Activated CD8-positive, alpha-beta memory T cell treated with anti-CD3 and anti-CD28 coated beads, Interleukin-2, amount 50 U/mL, for 48 hours (primary cell): ENCODE measurements at places on chromosomes 7 and 10.

- peak; percentile 87 for DNase-seq
Measured at GRCh38 chr10:80535671-80536360, 1.9 kb upstream of the SH2D4B start.

DNA sequence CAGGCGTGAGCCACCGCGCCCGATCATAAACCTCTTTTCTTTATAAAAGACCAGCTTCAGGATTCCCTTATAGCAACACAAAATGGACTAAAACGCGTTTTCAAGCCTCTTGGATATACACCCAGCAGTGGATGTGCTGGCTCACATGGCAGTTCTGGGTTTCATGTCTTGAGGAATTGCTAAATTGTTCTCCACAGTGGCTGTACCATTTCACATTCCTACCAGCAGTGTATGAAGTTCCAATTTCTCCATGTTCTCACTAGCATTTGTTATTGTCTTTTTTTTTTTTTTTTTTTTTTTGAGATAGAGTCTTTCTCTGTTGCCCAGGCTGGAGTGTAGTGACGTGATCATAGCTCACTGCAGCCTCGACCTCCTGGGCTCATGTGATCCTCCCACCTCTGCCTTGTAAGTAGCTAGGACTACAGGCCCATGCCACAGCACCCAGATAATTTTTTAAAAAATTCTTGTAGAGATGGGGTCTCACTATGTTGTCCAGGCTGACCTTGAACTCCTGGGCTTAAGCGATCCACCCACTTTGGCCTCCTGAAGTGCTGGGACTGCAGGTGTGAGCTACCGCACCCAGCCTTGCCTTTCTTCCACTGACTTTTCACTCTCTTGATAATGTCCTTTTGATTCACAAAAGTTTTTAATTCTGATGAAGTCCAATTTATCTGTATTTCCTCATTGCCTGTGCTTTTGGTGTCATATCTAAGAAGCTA is 17.4 kb downstream of the TECPR1 start:
- no peak for DNase-seq

DNA sequence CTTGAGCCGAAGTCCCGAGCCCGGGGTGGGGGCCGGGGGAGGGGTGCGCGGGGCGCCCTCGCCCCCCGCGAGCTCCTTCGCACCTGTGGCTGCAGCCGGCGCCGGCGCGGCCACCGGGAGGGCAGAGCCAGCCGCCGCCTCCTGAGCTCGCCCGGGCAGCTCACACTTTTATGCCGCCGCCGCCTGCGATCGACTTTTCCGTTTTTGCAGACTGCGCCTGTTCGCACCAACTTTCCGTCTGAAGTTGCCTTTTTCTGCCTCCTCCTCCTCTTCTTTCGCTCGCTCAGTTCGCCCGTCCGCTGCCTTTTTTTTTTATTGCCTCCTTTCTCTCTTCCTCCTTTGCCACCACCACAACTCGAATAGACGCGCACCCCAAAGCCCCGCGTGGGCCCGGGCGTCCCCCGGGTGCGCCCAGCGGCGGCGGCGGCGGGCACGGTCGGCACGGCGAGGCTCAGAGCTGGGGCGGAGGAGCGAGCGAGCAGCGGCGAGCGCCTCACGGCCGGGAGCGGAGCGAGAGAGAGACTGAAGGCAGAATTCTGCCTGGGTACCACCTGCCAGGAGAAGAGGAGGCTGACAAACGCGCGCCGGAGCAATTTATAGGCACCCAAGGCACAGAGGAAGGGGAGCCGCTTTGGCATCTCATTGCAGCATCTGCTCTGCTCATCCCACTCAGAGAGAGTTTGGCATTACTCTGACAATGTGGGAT is at the start of gene C1QL3:
Gene C1QL3, minus strand, starts transcription at position 569 of the 706 bp plus-strand sequence. CDS start 814 bp downstream, outside the sequence.
- DNase-seq: peak; percentile 64

GRCh38 chr10:86060386-86061277 is 306.0 kb downstream of the GRID1 start:
- DNase-seq: no peak

DNA sequence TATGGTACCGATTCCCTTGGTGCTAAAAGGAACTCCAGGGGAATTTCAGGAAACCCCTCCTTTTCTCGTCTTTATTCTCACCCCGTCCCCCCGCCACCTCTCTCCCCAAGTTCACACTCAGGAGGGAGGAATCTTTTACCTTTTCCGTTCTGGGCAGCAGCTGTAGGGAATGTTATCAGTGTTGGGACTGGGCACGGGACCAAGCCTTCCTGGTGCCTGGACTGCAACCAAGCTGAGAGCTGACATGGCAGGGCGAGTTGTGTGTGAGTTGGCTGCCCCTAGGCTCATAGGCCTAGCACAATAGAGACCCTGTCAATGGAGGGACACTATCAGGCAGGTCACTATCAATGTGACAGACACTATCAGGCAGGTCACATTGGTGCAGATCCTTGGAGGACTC is 121.4 kb downstream of the TCF7L2 start:
- DNase-seq: no peak

DNA sequence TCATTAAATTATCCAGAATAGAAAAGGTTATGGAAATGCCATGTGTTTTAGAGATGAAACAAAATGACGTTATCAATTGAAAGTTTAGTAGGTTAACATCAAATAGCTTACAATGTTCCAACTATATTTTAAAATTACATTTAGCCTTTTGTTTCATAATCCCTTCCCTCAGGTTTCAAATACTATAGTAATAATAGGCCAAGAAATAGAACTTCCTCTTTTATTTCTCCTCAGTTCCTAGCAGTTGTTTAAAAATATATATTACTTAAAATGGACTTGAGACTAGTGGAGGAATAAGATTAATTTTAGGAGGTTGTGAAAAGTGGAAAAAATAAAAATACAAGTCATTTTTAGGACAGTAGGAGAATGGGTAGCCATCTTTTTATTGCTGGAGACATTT is 16.4 kb upstream of the PDSS1 start:
- DNase-seq: no peak

- DNase-seq: no peak
Measured at GRCh38 chr7:24346129-24346528, 62.1 kb downstream of the NPY start.

- DNase-seq: no peak
Measured at GRCh38 chr7:26743205-26743604, 121.2 kb downstream of the SKAP2 start.

- DNase-seq: peak; percentile 81
Measured at GRCh38 chr10:6269953-6270867, 67.5 kb downstream of the PFKFB3 start.

DNA sequence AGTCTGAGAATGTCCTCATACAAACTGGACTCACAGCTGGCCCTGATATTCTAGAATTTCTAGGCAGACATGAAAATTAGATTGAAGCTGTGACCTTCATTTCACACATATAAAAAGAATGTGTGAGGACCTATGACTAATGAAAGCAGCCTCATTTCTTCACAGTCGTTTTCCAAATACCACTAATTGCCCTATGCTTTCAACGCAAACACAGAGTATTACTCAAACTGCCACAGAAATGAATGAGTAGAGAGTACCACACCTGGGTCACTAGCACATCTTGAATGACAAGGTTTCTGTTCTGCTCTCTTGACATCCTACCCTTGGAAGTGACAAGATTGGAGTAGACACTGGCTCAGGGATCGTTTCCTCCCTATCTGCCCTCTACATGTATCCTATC is 142.4 kb downstream of the C1GALT1 start:
- DNase-seq: no peak

DNA sequence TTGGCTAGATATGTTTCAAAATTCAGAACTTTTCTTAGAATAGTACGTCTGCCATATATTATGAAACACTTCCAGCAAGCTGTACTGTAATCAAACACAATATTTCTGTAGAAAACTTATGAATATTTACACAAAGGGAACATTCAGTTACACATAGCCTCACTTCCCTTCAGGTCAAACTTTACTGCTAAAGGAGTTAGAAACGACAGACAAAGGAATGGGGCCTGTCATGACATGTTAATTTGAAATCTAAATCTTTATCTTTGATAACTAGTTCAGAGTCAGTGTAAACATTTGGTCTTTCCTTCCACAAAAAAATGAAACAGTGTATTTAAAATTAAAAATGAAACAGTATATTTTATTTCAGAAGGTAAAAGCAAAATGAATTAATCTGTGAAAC is 1.0 kb upstream of the CROT start:
- DNase-seq: no peak

- no peak for DNase-seq
Measured at GRCh38 chr7:123096976-123097375, 101.5 kb upstream of the TAS2R16 start.

GRCh38 chr7:21624320-21624719 is 81.5 kb downstream of the DNAH11 start:
- DNase-seq: no peak

- no peak for DNase-seq
Measured at GRCh38 chr7:143452495-143452894, 9.2 kb downstream of the TAS2R60 start.

DNA sequence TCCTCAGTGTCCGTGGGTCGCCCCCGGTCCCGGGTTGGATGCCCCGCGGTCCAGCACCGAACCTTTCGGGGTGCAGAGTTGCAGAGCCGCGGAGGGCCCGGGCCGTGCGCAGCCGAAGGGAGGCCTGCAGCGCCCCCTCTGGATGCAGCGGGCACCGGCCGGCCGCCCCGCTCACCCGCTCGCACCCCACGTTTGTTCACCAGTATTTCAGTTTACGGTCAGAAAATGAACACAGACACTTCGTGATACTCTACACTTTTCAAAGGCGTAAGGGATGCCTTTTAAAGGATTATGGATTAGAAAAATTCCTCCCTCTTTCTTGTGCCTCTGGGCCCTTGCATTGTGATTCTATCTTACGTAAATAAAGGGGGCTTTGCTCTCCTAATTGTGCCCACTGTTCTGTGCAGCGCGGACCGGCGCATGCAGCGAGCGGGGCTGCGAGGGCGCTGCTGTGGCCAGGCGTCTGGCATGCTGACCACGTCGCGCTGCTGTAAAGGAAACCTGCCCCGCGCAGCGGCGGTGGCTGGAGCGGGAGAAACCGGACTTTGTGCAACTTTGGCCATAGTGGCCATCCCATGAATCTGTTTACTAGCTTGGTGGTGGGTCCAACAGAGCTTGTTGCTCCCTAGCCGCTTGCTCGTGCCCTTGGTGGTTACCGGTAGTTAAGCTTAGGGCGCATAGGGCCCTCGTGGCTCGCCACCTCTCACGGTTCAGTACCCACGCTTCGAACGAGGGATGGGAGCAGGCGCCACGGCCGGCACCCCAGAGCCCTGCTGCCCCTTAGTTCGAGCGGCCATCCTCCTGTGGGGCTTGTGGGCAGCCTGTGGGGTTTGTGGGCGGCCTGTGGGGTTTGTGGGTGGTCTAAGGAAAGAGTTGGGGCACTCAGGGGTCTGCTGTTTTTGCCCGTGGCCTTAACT is 739 bp upstream of the MEST start:
- DNase-seq: peak; percentile 79

GRCh38 chr7:116766881-116767280 is 94.9 kb downstream of the MET start:
- DNase-seq: no peak

GRCh38 chr10:80493522-80494051 is 39.5 kb downstream of the TSPAN14 start:
- peak; percentile 36 for DNase-seq

DNA sequence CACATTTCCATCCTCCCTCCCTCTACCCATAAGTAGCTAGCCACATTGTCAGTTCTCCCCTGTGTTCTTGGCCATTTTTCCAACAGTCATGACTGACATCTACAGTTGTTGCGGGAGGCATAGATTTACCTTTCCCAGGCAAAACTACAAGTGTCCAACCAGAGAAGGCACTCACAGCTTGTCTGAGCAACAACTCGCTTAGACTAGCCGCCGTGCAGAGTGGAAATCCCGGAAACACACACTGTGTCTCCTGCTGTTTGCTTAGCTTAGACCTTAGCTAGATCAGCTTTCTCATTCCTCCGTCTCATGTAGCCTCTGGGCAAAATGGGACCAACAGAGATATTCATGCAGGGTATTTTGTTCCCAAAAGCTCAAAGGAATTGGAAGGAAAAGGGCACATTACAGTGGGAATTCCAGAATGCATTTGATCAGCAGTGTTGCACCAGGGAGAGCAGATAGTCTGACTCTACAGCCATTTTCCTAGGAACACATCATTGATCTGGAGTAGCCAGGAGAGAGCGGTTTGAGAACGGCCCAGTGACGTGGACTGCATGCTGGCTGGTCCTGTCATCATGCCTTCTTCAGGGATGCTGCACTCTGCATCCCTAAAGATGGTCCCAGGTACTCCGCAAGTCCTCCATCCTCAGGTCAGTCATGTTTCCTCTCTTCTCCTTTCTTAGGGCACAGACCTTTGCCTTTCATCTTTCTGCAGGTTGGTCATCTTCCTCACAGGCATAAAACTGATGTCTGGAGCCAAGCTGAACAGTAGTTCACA is 89.4 kb downstream of the C10orf90 start:
- DNase-seq: no peak

DNA sequence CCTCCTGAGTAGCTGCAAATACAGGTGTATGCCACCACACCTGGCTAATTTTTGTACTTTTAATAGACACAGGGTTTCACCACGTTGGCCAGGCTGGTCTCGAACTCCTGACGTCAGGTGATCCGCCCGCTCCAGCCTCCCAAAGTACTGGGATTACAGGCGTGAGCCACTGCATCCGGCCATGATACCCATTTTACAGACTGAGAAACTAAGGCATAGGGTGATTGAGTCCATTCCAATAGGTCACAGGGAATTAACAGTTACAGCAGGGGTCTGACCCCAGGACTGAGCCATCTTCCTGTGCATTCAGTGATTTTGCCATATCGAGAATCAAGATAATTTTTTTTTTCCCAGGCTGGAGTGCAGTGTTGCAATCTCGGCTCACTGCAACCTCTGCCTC is 12.3 kb upstream of the CTBP2 start:
- no peak for DNase-seq

DNA sequence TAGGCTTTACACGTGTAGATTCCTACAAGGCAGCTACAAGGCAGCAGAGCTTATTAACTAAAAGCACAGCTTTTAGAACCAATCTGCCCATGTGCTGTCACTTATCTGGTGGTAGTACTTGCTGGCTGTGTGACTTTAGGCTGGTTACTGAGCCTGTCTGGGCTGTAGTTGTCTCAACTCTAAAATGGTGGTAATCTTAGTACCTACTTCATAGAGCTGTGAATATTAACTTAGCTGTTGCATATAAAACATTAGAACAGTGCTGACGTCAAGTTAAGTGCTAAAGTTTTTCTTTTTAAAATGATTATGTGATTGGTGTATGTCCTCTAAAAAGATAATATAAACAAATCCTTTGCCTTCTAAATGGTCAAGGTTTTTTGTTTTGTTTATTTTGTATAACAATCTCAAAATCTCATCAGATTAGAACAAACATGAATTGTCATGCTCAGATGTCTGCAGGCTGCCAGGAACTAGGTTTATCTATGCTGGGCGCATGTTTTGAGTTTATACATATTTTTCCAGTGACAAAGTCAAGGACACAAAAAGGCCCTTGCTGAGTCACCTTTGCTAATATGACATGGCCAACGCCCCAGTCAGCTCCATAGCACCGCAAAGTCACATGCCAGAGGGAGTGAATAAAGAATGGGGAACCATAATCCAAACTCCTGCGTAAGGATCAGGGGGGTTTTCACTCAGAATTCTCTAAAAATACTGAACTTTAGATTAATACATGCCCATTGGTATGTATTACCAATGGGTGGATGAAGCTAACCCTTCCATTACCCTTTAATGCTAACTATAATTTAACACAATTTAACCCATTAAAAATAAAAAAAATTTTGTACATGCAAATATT is 39.8 kb upstream of the ARL4A start:
- DNase-seq: no peak
